ENCODE measurements at places on chromosomes 6 and 20. TPM values are rescaled to one million over a fixed set of nuclear protein-coding genes. Genes with fewer than 3 reads are reported as not detected.

The GPX5 gene
- total RNA-seq = not detected

The PTGIS gene
- total RNA-seq = 0.38 TPM

The AK9 gene
- 4.3 TPM for total RNA-seq

The BACH2 gene
- total RNA-seq = 60.4 TPM

The ULBP3 gene
- total RNA-seq = 1.7 TPM

The LY6G6F gene
- total RNA-seq = not detected

The SMPDL3A gene
- total RNA-seq = not detected
